ENCODE measurements at places on chromosomes 6 and 20.
A peak's percentile ranks its signal among the peaks of the same experiment; 100 is the strongest.

GRCh38 chr6:7954477-7955200 lies 44.1 kb upstream of the TXNDC5 start:
- DNase-seq = no peak

DNA sequence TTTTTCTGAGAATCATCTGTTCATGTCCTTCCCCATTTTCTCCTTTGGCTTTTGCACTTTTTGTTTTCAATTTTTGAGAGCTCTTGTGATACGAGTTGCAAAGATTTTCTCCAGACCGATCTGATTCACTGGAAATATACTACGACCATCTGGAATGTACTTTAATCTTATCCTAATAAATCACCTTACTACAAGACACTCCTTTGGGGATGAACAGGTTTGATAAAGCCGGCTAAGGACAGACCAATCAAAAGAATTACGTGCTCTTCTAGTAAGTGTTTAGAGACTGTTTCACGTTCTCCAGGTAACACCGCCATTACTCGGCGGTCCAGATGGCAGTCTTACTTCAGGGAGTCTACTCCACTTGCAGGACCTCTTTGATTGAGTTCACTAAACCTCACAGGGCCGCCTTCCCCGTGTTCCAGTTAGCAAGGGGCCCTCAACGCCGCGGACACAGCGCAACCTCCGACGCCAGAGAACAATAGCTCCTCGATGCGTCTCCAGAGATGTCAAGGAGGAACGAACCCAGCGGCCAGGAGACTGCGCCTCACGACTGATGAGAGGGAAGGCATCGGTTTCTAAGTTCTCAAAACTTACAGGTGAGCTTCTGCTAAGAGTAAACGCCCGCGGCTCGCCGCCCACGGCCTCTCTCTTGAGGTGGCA lies 920 bp upstream of the WTAP start:
- DNase-seq = no peak

- peak; percentile 86 for DNase-seq
Measured at GRCh38 chr6:109073344-109074132, 21.1 kb downstream of the SESN1 start.

GRCh38 chr6:30349421-30350177 lies 4.6 kb downstream of the RPP21 start:
- no peak for DNase-seq

GRCh38 chr6:140082867-140083297 lies 708.4 kb upstream of the CITED2 start:
- no peak for DNase-seq

GRCh38 chr6:20678831-20679352 lies 144.6 kb downstream of the CDKAL1 start:
- no peak for DNase-seq

GRCh38 chr6:83914953-83915352 lies 55.5 kb downstream of the CYB5R4 start:
- no peak for DNase-seq

GRCh38 chr6:34457742-34458735 lies 7.8 kb upstream of the PACSIN1 start:
- DNase-seq = no peak

GRCh38 chr6:139291813-139292619 lies at the start of gene TXLNB:
Gene TXLNB (minus strand): TSS chr6:139291998. CDS start chr6:139288899, 3,099 bp downstream.
- no peak for DNase-seq

- no peak for DNase-seq
Measured at GRCh38 chr6:14765721-14766390, 480.0 kb upstream of the JARID2 start.

- DNase-seq = no peak
Measured at GRCh38 chr20:43893930-43894329, 20.7 kb upstream of the TOX2 start.

GRCh38 chr6:169960886-169961611 lies 209.6 kb downstream of the ERMARD start:
- DNase-seq = no peak

GRCh38 chr6:41970436-41970846 lies 28.8 kb upstream of the CCND3 start:
- no peak for DNase-seq

DNA sequence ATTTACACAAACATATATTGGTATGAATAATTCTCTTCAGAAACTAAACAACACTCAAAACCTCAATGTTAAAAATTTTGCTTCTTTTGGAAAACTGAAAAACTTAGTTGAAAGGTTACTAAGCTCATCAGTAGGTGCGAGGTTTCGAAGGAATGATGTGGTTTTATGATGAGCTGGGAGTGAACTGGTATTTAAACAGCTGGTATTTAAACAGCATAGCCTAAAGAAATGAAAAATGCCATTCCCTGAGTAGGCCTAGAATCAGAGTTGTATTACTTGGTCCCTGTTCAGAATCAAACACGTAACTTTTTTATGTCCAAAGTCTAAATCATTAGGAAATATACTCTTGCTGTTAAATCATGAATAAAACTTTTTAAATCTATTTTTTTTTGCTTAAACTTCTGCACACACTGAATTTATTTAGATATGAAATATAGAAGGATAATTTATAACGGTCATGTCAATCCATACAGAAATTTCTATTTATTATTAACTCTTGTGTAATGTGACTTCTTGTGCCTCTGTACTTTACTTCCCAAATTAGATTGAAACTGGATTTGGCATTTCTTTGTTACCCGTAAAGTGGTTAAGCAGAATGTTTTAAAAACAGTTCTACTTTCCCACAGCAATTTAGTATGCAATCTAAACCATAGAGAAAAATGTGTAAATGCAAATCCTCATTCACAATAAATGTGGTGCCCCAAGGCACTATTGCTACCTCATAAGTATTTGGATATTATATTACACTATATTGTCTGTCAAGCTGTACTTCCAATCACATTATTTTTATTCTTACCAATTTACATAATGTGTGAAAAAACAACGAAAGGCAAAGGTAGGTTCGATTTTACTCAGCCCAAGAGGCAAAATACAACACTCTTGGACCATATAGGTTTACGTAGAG lies 124.1 kb downstream of the HS3ST5 start:
- no peak for DNase-seq

- DNase-seq = no peak
Measured at GRCh38 chr6:151577257-151577656, 83.4 kb downstream of the CCDC170 start.

- DNase-seq = peak; percentile 14
Measured at GRCh38 chr6:35496841-35497570, at the start of gene TEAD3. Gene TEAD3 (minus strand): TSS chr6:35497079.

DNA sequence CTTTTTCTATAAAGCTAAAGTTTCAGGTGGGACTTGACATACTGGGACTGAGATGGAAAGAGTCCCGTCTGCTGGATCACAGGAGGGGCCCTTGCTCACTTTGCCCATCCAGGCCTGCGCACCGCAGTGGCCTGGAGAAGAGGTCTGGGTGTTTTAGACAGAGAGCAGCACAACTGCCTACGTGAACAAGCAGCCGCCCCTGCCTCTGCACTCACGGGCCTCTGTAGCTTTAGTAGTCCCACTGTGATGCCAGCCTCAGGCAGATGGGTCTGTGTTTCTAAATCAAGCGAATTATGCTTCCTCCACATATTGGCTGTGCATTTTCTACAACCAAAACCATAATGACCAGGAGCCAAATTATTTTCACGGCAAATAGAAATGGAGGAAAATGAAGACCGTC lies 184.8 kb upstream of the FOXQ1 start:
- no peak for DNase-seq

GRCh38 chr6:137678451-137678850 lies 184.3 kb upstream of the OLIG3 start:
- no peak for DNase-seq

GRCh38 chr6:130326496-130326895 lies 39.3 kb upstream of the TMEM200A start:
- DNase-seq = no peak

- no peak for DNase-seq
Measured at GRCh38 chr20:10388597-10388996, 45.4 kb downstream of the MKKS start.

GRCh38 chr20:39581034-39581433 lies 618.9 kb downstream of the DHX35 start:
- no peak for DNase-seq

DNA sequence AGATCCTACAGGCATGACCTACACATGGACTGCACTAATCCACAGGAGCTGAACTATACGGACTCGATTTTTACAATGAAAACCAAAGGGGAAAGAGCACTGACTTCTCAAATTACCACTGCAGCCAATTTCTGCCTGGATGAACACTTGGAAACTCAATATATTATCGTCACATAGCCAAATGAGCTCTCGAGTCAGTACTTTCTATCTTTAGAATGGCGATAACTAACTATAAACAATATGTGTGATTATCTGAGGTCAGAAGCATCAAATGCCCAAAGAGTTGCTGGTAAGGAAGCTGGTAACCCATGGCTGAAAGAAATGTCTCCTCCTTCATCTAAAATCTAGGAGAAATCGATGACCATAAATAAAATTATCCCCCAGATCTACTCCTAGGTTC lies 86.7 kb downstream of the KIF16B start:
- DNase-seq = no peak

DNA sequence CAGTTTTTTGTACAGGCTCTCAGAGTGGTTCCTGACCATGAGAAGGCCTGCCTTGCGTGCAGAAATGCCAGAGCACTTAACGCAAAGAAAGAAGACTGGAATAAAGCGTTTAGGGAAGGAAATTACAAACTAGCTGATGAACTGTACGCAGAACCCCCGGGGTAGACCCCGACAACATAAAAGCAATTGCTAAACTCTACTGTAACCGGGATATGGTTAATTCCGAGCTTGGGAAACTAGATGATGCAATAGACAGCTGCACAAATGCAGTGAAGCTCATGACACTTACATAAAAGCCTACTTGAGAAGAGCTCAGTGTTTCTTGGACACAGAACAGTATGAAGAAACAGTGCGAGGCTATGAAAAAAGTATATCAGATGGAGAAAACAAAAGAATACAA lies 35.7 kb downstream of the CITED2 start:
- no peak for DNase-seq

DNA sequence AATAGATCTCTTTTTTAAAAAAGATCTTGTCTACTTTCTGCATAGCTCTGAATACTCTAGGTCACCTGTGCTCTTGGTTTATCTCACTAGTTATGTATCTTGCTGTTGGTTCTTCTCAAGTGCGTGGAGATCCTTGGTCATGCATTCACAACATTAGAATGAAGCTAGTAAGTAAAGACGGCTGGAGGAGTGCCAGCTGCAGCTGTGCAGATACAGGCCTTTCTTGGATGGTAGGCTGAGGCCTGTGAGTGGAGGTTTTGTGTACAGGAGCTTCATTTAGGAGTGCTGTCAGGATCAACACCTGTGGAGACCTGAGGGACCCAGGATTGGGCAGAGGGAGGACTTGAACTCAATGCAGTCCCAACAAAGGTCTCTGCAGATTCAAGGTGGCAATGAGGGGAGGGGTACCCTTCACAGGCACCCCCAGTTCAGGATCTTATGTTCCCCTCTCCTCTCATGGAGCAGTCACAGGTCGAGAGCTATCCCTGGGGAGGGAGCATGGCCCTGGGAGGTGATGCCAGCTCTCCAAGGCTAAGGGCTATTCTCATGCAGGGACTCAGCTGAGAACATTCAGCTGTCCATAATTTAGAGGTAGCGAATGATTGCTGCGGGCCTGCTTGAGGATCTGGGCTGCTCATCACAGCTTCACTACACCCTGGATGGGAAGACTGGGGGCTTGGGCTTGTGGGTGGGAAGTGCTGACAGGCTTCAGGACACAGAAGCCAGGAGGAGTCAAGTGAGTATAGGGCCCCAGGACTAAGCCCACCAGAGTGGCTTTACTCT lies 98.9 kb upstream of the ENPP5 start:
- DNase-seq = no peak

GRCh38 chr6:35063701-35064280 lies 77.3 kb downstream of the TCP11 start:
- DNase-seq = no peak

GRCh38 chr6:166864333-166864732 lies 92.0 kb downstream of the RNASET2 start:
- no peak for DNase-seq

GRCh38 chr6:144343701-144344428 lies 58.7 kb downstream of the UTRN start:
- DNase-seq = no peak

GRCh38 chr6:113649276-113649675 lies 207.9 kb upstream of the MARCKS start:
- no peak for DNase-seq

DNA sequence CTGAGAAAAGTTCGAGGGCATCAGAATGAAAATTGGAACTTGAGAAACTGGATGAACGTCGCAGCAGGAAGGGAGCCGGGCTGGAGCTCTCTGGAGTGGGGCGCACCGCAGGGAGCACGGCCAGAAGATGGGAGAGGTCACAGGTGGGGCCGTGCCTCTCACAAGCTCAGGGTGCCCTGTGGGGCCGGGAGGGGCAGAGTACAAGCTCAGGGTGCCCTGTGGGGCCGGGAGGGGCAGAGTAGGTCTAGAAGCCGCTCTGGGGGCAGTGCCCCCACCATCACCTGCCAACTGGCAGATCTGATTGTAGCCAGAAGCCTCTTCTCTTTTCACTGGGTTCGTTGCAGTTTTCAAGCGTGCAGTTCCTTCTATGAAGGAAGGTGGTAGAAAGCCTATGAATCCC lies 61.1 kb upstream of the SNX9 start:
- no peak for DNase-seq

- DNase-seq = no peak
Measured at GRCh38 chr6:16547587-16547986, 213.7 kb downstream of the ATXN1 start.

DNA sequence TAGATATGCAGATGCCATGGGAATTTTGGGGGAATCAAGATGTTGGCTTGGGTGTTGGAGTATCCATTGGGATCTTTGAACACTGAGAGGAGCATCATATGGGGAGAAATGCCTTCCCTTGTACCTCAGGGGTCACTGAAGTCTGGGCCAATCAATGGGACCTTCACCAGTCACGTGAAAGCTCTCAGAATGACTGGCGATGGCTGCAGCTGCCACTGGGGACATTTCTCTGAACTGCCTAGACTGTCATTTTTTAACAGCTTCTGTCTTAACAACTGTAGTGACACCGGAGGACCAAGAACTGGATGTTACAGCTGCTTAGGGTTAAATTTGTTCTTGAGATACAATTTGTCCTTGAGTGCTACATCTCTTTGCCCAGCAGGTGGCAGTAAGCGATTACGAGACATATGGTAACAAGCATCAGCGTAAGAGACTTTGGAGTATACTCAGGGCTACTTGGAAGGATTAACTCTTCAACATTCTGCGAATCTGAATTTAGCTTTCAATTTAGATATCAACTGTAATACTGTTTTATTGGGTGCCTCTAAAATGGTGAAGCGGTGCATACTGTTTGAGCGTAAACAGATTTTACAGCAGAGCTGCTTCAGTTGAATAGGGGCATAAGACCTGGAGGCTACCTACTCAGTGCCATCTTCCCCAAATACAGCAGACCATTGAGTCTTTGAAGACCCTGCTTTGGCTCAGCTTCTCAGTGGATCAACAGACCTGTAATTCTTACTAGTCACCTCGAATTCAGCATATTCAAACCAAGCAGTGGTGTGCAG lies 36.0 kb downstream of the CCN2 start:
- DNase-seq = peak; percentile 36

All from hematopoietic multipotent progenitor cell treated with erythropoietin and hydrocortisone succinate and interleukin-3 and kit ligand, for 17 days (in vitro differentiated cells).